ENCODE measurements at places on chromosomes 1 and 21.

GRCh38 chr1:190935925-190936324 lies 458.3 kb upstream of the BRINP3 start:
- no peaks in the 10 kb centered on the region for H3K27me3 ChIP-seq
- H3K4me1 ChIP-seq, result no peaks in the 10 kb centered on the region
- no peak overlapping the region for H3K4me3 ChIP-seq

DNA sequence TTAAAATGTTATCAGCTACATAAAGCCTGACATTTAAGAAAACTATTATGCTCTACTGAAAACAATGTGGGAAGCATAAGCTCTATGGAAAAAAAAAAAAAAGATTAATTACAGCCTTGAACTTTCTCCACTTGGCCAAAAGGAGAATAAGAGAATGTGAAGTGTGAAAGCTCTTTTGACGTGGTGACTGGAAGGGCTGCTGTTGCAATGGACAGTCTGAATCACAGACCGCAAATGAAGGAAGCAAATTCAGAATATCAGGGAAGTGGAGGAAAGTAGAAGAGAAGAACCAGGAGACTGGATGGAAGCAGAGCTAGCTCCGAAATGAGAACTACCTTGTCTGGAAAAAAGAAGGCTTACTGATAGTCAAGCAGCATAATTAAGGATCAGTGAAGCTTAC lies 106.8 kb downstream of the AK5 start:
- H3K4me3 ChIP-seq, result no peak overlapping the region
- H3K27me3 ChIP-seq, result no peaks in the 10 kb centered on the region
- no peaks in the 10 kb centered on the region for H3K4me1 ChIP-seq
- no peak for DNase-seq
- H3K27ac ChIP-seq, result no peak overlapping the region

DNA sequence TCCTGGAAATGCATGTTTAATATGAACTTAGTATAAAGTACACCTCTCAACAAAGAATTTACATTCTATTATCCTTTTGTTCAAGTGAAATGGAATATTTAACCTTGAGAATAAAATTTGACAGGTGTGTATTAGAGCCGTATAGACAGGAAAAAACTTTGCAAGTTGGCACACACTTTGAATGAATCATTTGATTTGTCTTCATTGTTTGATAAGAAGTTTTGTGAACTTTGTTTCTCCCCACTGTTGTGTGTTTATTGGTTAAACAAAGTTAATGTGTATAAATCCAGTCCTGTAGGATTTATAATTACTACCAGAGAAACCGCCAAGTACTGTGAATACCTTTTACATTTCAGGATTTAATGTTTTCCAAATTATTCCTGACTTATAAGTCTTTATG lies 2.0 kb downstream of the SYDE2 start:
- peak overlapping the region; percentile 91 for H3K4me3 ChIP-seq
- no peaks in the 10 kb centered on the region for H3K36me3 ChIP-seq
- DNase-seq, result no peak

DNA sequence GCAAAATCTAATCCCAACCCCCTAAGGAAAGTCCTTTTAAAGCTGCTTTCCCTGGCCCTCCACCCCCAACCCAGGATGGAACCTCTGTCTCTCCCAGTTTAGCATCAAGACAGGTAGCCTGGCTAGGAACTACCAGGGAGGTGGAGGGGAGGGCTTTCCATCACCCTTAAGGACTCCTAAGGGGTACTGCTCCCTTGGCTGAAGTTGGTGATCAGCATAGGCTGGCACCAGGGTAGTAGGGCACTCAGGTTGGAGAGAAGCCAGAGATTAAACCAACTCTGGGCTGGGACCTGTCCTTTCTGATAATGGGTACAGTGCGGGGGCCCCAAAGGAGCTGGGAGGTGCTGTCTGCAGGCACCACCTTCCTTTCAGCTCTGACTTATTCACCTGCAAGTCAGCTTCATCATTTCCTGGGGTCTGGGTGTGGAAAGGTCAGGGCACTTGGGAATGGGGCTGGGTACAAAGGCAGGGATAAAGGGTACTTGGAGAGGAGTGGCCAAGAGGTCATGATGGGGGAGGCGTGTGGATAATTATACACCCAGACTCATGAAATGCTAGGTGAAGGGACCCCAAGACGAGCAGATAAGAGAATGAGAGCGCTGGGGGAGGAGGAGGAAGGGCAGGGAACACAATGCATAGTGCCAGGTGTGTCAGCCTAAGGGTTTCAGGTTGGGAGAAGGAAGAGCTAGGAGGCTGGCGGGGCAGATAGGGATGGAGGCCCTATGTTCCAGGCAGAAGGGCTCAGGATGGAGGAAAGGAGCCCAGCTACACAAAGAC lies 1.2 kb downstream of the ARHGEF2 start:
- no peaks in the 10 kb centered on the region for H3K27me3 ChIP-seq
- H3K4me3 ChIP-seq, result peak overlapping the region; percentile 90
- H3K27ac ChIP-seq, result peak overlapping the region; percentile 89
- H3K36me3 ChIP-seq, result no peaks in the 10 kb centered on the region
- peaks cover 87% of the 10 kb centered on the region for H3K4me1 ChIP-seq
- DNase-seq, result no peak

GRCh38 chr1:71693581-71693980 lies 588.8 kb downstream of the NEGR1 start:
- no peaks in the 10 kb centered on the region for H3K36me3 ChIP-seq
- H3K4me1 ChIP-seq, result no peaks in the 10 kb centered on the region
- H3K27ac ChIP-seq, result no peak overlapping the region
- no peaks in the 10 kb centered on the region for H3K27me3 ChIP-seq
- no peak overlapping the region for H3K4me3 ChIP-seq
- no peak for DNase-seq

Measured in suprapubic skin (tissue), 4 donors.